ENCODE measurements at places on chromosomes 13 and 19. TPM values are rescaled to one million over a fixed set of nuclear protein-coding genes. Genes with fewer than 3 reads are reported as not detected.

The RANBP3 gene
- total RNA-seq: 105 TPM

The UHRF1 gene
- total RNA-seq: 161 TPM

The PRRG2 gene
- 1.0 TPM for total RNA-seq

The PRR19 gene
- total RNA-seq: 1.6 TPM

The TMEM86B gene
- total RNA-seq: 6.8 TPM

The TMEM59L gene
- total RNA-seq: not detected

The SELENOV gene
- not detected for total RNA-seq

DNA sequence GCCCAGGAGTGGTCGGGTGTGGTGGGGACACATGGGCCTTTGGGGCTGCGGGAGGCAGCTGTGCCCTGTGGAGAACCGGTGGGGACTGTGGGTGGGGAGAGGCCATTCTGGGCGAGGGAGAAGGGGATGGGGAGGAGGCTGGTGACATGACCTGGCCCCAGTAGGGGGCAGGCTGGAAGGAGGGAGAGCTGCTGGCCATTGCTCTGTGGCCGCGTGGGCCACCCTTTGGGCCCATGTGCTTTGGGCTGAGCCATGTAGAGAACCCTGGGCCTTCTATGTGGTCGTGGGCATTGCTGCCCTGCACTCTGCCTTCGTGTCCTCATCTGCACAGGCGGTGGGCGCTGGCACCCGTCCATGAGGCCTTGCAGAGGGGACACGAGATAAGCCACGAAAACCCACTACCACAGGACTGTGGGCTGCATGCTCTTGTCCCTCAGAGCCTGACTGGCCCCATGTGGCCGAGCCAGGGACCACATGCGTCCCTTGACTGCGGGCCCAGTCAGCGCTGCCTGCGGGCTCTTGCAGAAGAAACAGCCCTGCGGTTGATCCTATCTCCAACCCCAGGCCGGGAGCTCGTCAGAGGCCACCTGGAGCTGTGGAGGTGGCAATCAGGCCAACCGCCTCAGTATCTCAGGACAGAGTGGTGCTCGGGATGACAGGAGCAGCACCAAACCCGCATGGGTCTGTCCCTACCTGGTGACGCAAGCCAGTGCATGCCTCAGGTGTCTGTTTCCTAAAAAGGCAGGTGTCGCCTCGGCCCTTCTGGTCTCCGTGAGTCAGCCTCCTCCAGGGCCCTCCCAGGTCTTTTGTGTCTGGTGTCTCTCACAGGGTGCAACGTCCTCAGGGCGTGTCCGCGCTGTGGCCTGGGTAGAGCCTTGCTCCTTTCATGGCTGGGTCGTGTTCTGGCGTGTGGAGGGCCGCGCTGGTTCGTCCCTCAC is 14.3 kb downstream of the FZR1 start:
- H3K27me3 ChIP-seq: no peaks in the 10 kb centered on the region
- no peak overlapping the region for H3K4me3 ChIP-seq
- H3K36me3 ChIP-seq: peaks cover 16% of the 10 kb centered on the region
- DNase-seq: no peak

GRCh38 chr19:5154129-5154798 is 185.4 kb downstream of the KDM4B start:
- no peaks in the 10 kb centered on the region for H3K36me3 ChIP-seq
- no peaks in the 10 kb centered on the region for H3K27me3 ChIP-seq
- H3K27ac ChIP-seq: no peak overlapping the region
- H3K4me1 ChIP-seq: no peaks in the 10 kb centered on the region
- peak; percentile 78 for DNase-seq

DNA sequence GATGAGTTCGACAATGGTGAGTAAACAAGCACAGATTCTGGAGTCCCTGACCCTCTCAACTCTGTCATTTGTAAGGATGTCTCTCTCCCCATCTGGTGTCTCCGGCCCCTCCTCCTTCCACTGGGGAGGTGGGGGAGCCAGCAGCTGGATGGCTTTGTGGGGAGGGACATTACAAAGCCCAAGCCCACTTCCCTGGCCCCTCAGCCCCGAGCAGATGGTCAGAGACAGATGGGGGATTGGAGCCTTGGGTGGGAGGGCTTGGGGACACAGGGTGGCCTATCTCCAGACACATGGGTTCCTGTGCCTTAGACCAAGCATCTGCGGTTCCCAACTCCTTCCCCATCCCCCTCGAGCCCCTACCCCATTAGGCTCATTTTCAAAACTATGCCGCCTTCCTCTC is 2.5 kb downstream of the TIMM50 start:
- H3K36me3 ChIP-seq: peaks cover 32% of the 10 kb centered on the region
- no peaks in the 10 kb centered on the region for H3K27me3 ChIP-seq
- no peak overlapping the region for H3K27ac ChIP-seq
- peaks cover 21% of the 10 kb centered on the region for H3K4me1 ChIP-seq
- no peak for DNase-seq

- H3K36me3 ChIP-seq: no peaks in the 10 kb centered on the region
- no peak for DNase-seq
- no peak overlapping the region for H3K27ac ChIP-seq
- H3K4me3 ChIP-seq: no peak overlapping the region
- no peaks in the 10 kb centered on the region for H3K4me1 ChIP-seq
Measured at GRCh38 chr13:63396746-63397145, 1981.1 kb upstream of the PCDH20 start.

DNA sequence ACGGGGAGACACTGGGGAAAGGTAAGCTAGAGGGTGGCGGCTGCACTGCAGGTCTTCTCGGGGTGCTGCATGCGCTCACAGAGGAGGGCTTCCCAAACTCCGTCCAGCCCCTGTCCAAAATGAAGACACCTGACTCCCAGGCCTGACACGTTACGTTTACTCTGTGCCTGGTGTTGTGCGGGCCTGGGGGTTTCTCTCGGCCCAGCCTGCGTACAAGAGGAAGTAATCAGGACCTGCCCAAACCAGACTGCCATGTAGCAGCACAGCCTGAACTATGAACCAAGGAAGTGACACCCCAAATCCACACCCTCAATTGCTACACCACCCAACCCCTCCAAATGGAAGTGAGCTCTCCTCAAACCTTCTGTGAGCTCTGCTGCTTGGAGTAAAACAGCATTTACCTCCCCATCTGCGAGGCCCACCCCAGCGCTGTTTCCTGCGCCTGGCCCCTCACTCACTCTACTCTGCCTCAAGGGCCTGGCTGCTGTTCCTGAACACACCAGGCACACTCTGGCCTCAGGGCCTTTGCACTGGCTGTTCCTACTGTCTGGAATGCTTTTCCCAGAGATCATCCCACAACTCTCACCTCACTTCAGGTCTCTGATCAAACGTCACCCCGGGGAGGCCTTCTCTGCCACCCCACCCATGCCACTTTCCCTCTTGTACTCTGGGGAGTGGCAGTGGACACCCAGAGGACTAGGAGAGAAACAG is 3.0 kb downstream of the HSPBP1 start:
- H3K27me3 ChIP-seq: no peaks in the 10 kb centered on the region
- H3K36me3 ChIP-seq: peaks cover 21% of the 10 kb centered on the region
- H3K4me1 ChIP-seq: peaks cover 26% of the 10 kb centered on the region
- DNase-seq: no peak

GRCh38 chr19:45615795-45616703 is 14.0 kb upstream of the GPR4 start:
- H3K36me3 ChIP-seq: peaks cover 71% of the 10 kb centered on the region
- H3K4me3 ChIP-seq: no peak overlapping the region
- peak; percentile 92 for DNase-seq

DNA sequence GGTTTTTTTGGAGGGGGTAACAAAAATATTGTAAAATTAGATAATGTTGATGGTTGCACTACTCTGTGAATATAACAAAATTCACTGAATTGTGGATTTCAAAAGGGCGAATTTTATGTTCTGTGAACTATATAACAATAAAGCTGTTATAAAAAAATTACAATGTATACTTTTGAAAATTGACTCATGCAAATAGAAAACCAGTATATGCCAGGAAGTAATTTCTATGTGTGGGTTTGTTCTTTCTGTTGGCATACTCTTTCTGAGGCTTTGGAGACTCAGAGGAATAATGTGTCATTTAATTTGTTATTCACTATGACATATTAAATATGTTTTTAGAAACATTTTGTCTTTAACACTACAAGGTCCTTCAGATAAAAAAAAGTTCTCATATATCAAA is 310.1 kb downstream of the GPC5 start:
- no peaks in the 10 kb centered on the region for H3K36me3 ChIP-seq
- H3K4me3 ChIP-seq: no peak overlapping the region
- no peak for DNase-seq
- H3K27ac ChIP-seq: no peak overlapping the region
- H3K4me1 ChIP-seq: no peaks in the 10 kb centered on the region

GRCh38 chr13:39407786-39408185 is 195.2 kb downstream of the LHFPL6 start:
- no peaks in the 10 kb centered on the region for H3K4me1 ChIP-seq
- H3K36me3 ChIP-seq: no peaks in the 10 kb centered on the region
- DNase-seq: no peak
- H3K27me3 ChIP-seq: peaks cover 8% of the 10 kb centered on the region
- H3K4me3 ChIP-seq: no peak overlapping the region

DNA sequence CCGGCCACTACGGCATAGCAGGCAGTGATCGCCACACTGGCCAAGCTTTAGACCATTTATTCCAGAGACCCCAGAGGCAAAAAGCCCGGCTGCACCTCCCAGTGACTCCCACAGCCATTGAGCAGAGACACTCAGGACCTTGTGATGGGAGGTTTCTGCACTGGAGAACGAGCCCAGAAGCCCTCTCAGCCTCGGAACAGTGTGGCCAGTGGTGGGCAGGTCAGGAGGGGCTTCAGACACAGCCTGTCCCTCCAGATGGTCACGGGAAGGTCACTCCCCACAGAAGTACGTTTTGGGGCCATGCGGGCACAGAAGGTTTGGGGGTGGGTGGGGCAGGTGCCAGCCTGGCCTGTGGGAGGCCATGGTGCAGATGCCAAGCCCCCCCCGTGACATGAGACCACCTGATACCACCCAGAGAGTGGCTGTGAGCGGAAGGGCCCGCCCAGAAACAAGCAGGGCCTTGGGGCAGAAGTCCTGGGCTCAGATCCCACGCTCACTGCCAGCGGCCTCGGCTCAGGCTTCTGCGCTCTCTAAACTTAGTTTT is 599 bp upstream of the F10 start:
- H3K27me3 ChIP-seq: peaks cover 2% of the 10 kb centered on the region
- no peak for DNase-seq
- no peaks in the 10 kb centered on the region for H3K36me3 ChIP-seq
- H3K4me3 ChIP-seq: no peak overlapping the region

DNA sequence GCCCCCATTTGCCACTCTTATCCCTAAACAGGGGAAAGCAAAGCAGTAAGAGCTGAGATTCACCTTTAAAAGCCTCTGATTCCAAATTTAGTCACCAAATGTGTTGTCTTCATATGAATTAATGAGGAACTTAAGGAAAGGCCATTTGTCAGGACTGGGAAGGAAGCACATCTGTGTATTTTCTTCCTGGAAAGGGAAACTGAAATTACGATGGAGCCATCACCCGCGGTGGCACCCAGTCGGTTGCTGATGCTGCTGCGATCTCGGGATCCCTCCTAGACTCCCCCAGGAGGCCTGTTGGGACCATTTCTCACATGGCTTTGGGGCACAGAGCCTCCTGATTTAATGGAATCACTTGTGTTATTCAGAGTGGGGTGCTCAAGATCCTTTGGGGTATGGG is 7.4 kb upstream of the IL4I1 start:
- H3K4me3 ChIP-seq: no peak overlapping the region
- peaks cover 43% of the 10 kb centered on the region for H3K4me1 ChIP-seq
- no peaks in the 10 kb centered on the region for H3K27me3 ChIP-seq
- H3K27ac ChIP-seq: peak overlapping the region; percentile 63

DNA sequence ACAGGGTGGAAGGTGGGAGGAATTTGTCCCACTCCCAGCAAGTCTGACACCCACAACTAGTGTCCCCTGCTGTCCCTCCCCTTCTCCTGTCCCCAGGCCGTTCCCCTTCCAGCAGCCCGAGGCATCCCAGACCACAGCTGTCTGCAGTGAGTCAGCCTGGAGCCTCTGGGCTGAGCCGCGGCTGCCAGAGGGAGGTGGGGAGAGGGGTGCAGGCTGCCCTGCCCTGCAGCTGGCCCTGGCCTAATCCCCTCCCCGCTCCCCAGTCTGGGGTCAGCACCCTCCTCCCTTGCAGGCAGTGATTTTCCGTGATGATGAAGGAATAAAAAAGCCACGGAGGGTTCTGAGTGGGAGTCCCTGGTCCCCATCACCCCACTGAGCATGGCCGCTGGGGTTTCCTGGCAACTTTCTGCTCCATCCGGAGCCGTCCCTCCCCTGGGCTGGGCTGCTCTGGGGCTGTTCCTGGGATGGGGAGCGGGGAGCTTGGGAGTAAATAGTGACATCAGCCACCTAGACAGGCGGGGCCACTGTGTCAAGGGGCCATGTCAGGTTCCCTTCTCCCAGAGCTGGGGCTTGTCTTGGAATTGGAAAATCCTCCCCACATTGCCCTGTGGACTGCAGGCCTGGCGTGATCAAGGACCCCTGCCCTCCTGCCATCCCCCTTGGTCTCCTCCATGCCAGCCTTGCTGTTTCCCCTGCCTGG is 16.8 kb downstream of the SPC24 start:
- H3K27ac ChIP-seq: no peak overlapping the region
- H3K4me3 ChIP-seq: no peak overlapping the region
- H3K4me1 ChIP-seq: peaks cover 12% of the 10 kb centered on the region
- no peaks in the 10 kb centered on the region for H3K27me3 ChIP-seq

Data from activated CD4-positive, alpha-beta T cell treated with anti-CD3 and anti-CD28 coated beads, Interleukin-2, amount 10 ng/mL, durations not matched to agents 24 days and 14 days (primary cell).